ENCODE measurements at places on chromosomes 2 and 18. TPM values are rescaled to one million over a fixed set of nuclear protein-coding genes. Genes with fewer than 3 reads are reported as not detected.

The TMEM198 gene
- total RNA-seq = 1.8 TPM

The PSMA8 gene
- not detected for total RNA-seq

The DUSP2 gene
- total RNA-seq = 1.0 TPM

The SKOR2 gene
- total RNA-seq = not detected

The TCF23 gene
- total RNA-seq = not detected

The REG1A gene
- not detected for total RNA-seq

The IL1F10 gene
- total RNA-seq = not detected

The GKN2 gene
- total RNA-seq = not detected

The KLHL29 gene
- total RNA-seq = 6.8 TPM

The C2orf66 gene
- total RNA-seq = not detected

The FIGN gene
- 0.43 TPM for total RNA-seq

The SULT1C4 gene
- total RNA-seq = not detected

Data from HT1080 (cell line).